ENCODE measurements at places on chromosomes 4 and X.

GRCh38 chrX:73563738-73564068, 706 bp downstream of the CHIC1 start:
- no peak for DNase-seq

DNA sequence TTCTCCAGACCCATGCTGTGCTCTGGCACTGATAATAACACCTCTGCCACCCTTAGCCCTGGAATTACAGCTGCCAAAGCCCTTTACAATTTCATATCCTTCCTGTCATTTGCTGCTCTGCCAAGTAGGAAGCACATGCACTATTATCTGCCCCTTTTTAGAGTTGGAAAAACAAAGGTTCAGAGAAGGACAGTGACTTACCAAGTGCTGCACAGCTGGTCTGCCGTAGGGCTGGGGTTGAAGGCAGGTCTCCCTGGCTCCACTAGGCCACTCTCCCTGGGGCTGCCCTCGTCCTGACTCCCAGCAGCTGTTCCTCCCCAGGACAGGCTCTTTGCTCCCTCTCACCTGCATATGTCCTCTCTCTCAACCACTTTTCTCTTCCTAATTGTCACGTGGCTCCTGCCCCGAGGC, 73.4 kb downstream of the ANAPC4 start:
- no peak for DNase-seq

DNA sequence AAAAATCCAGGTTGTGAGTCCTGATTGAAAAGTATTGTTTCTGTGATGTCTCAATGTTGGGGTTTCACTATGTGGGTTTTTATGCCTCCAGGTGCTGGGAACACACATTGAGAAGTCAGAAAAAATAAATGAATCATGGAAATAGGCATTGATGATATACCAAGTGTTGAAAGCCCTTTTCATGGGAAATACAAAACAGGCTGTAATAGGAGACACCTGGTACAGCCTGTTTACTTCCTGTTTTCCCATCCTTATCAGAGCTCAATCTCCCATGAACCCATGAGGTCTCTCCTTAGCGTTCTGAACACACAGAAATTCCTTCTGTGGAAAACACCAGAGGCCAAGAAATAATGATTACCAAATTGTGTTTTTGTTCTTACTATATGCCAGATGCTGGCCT, 106.3 kb upstream of the BOD1L1 start:
- DNase-seq: no peak

GRCh38 chr4:19194672-19195071, 1057.0 kb upstream of the SLIT2 start:
- DNase-seq: no peak

- DNase-seq: no peak
Observed at GRCh38 chrX:46554942-46555341, 9.7 kb upstream of the ZNF674 start.

GRCh38 chr4:52507774-52508173, 151.3 kb downstream of the USP46 start:
- DNase-seq: no peak

- no peak for DNase-seq
Observed at GRCh38 chrX:128992107-128992971, 531.0 kb downstream of the SMARCA1 start.

DNA sequence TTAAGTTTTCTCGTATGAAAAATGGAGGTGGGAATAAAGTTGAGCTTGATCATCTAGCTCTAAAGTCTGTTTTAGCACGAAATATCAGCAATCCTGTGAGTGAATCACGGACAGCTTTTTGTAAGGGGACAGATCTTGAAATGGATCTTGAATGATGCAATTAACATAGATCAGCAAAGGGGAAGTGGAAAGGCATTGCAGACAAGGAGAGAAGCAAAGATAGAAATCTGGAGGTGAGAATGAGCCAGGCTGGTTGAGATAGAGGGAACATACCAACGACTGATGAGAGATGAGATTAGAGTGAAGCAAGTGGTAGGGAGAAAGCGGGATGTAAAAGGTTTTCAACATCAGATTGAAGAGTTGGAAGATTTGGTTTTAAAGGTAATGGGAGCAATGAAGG, 4.6 kb upstream of the DGKK start:
- no peak for DNase-seq

DNA sequence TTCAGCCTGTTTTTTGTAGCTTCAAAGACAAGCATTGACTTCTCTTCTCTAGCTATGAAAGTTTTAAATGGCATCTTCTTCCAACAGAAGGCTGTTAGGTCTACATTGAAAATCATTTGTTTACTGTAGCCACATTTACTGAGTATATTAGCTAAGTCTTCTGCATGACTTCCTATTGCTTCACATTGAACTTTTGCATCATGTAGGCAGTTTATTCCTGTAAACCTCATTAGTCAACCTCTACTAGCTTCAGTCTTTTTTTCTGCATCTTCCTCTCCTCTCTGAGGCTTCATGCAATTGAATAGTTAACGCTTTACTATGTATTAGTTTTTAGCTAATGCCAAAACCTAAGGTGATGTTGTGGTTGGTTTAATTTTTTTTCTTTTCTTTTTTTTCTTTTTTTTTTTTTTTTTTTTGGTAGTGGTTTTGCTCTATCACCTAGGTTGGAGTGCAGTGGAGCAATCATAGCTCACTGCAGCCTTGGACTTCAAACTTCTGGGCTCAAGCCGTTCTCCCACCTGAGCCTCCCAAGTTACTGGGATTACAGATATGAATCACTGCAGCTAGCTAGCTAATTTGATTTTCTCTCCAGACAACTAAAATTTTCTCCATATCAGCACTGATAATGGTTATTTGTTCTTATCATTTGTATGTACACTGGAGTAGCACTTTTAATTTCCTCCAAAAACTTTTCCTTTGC, 3.4 kb downstream of the UGT2A3 start:
- no peak for DNase-seq

GRCh38 chrX:39762266-39762841, 335.4 kb downstream of the BCOR start:
- DNase-seq: no peak

GRCh38 chr4:126850286-126850685, 782.5 kb upstream of the INTU start:
- no peak for DNase-seq

- no peak for DNase-seq
Observed at GRCh38 chrX:137031039-137031438, 2.8 kb downstream of the GPR101 start.

DNA sequence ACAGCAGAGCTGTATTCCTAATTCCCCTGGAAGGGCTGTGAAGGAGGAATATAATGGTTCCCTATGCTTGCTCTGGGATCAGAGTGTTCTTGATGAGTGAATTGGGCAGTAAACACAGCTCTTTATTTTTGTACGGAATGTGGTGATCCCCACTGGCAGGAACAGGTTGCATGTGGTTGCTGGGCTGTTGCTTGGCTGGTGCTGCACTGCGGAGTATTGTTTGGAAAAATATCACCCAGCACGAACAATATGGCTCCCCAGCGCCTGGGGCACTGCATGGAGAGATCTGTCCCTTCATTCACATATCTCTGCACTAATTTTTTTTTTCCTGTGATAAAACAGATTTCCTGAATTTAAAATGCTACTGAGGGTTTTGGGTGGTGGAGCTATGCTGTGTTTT, 119.7 kb downstream of the MGST2 start:
- no peak for DNase-seq

DNA sequence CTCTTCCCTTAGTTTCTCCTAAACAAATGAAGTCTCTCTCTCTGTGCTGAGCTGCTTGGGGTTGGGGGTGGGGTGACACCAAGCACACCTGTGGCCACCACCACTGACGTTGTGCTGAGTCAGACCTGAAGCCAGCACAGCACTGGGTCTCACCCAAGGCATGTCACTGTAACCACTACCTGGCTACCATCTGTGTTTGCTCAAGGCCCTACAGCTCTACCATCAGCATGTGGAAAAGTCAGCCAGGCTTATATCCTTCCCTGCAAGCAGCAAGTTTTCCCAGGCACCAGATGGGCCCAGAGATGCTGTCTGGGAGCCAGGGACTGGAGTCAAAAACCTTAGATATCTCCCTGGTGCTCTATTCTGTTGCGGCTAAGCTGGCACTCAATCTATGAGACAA, 6.9 kb downstream of the CXCL10 start:
- no peak for DNase-seq

- DNase-seq: no peak
Observed at GRCh38 chrX:74534569-74535038, 79.8 kb downstream of the RLIM start.

GRCh38 chr4:81404294-81404693, 67.4 kb downstream of the RASGEF1B start:
- no peak for DNase-seq

- DNase-seq: no peak
Observed at GRCh38 chrX:145843146-145843904, 25.7 kb downstream of the SLITRK2 start.

GRCh38 chrX:20399728-20400414, 133.2 kb upstream of the RPS6KA3 start:
- DNase-seq: no peak

- no peak for DNase-seq
Observed at GRCh38 chrX:47214435-47215077, 3.9 kb upstream of the CDK16 start.

DNA sequence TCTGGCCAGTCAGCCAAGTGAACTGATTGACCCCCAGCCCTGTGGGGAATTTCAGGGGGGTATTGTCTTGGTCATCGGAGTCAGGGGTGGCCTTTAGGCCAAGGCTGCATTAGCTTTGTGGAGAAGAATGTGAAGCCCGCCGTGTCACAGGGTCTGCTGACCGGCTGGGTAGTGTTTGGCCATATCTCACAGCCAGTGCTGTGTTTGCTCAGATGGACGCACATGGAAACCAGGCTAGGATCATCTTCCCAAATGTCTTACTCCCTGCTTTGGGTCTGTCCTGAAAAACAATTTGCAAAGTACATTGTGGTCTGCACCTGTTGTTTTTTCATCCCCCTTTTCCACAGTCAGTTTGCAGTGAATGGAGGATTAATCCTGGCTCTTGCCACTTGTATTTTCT, 13.0 kb downstream of the TMEM164 start:
- no peak for DNase-seq

GRCh38 chrX:17564689-17565409, 172.4 kb upstream of the SCML1 start:
- no peak for DNase-seq

GRCh38 chr4:105306158-105306781, 159.6 kb downstream of the TET2 start:
- peak; percentile 44 for DNase-seq

DNA sequence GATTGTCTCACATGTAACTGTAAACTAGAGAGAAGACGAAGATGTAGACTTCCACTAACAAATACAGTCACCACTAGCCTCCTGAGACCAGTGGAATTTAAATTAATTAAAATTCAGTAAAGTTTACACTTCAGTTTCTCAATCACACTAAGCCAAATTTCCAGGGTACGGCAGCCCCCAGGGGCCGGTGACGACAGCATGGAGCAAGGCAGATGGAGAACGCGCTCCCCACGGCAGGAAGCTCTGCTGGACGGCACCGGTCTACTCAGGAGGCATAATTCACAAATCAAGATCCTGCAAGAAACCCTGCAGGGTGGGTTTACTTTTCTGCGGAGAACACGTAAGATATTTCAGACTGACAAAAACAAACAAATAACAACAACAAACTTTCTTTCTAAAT, 80.7 kb downstream of the FAT1 start:
- no peak for DNase-seq

- DNase-seq: no peak
Observed at GRCh38 chrX:80663331-80663730, 146.3 kb downstream of the BRWD3 start.

Measured in B cell (primary cell).